COLO829 (cell line): ENCODE measurements at places on chromosomes 6 and 20.

GRCh38 chr6:112296122-112296521 lies 41.8 kb upstream of the LAMA4 start:
- peak; percentile 48 for DNase-seq

DNA sequence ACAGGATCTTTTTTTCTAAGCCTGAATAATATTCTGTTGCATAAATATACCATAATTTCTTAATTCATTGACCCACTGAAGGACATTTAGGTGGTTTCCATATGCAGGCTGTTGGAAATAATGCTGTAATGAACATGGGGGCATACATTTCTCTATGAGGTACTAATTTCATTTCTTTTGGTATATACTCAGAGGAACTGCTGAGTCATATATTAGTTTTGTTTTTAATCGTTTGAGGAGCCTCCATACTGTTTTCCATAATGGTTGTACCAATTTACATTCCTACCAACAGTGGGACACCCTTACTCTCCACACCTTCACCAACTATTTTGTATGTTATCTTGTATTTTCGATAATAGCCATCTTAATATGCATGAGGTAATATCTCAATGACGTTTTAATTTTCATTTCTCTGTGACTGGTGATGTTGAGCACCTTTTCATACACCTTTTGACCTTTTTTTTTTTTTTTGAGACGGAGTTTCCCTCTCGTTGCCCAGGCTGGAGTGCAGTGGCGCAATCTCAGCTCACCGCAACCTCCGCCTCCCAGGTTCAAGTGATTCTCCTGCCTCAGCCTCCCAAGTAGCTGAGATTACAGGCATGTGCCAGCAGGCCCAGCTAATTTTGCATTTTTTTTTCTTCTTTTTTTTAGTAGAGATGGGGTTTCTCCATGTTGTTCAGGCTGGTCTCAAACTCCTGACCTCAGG lies 187.4 kb downstream of the RNGTT start:
- DNase-seq, result no peak

- DNase-seq, result no peak
Measured at GRCh38 chr20:12673352-12673751, 335.4 kb upstream of the SPTLC3 start.

DNA sequence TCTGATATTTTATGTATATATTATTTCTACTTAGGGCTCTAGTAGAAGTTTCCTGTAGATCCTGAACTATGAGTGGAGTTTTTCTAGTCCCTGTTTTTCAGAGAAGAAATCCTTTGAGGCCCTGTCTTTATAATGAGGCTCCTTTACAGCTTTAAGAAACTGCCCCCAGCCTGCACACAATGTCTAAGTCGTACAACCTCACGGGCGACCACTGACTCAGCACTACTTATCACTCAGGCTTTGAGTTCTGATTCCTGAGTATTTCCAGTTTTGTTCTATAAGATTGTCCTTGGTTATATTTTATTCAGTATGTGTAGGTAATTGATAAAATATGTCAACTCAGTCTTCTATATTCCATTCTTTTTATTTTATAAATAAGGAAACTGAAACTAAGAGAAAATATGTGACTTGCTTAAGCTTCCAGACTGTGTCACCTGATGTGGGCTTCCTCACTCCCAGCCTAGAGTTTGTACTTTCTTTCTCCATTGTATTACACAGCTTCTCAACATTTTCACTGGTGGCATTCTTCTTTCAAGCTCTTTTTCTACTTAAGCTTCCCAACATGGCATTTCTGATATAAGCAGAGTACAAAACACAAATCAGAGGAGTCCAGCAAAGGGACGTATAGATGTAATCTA lies 167.0 kb downstream of the TBX18 start:
- no peak for DNase-seq

- no peak for DNase-seq
Measured at GRCh38 chr6:30200551-30201281, 12.5 kb downstream of the TRIM26 start.

- no peak for DNase-seq
Measured at GRCh38 chr20:44297721-44298120, 13.3 kb downstream of the FITM2 start.

GRCh38 chr6:154060076-154060475 lies 21.0 kb downstream of the OPRM1 start:
- no peak for DNase-seq

DNA sequence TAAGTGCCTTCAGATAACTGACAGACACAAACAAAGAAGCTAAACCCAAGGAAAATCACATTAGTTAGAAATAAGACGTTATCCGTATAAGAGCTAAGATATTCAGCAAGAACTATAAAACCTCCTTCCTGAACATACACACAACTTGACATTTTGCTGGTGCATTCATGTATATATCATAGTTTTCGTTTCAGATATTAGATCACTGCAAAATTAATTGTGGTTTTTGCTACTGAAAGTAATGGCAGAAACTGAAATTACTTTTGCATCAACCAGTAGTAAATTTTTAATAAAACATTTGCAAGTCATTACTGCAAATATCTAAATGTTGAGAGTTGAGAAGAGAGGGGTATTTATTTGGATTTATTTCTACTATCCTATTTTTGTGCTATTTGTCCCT lies 26.1 kb upstream of the KCNQ5 start:
- no peak for DNase-seq

DNA sequence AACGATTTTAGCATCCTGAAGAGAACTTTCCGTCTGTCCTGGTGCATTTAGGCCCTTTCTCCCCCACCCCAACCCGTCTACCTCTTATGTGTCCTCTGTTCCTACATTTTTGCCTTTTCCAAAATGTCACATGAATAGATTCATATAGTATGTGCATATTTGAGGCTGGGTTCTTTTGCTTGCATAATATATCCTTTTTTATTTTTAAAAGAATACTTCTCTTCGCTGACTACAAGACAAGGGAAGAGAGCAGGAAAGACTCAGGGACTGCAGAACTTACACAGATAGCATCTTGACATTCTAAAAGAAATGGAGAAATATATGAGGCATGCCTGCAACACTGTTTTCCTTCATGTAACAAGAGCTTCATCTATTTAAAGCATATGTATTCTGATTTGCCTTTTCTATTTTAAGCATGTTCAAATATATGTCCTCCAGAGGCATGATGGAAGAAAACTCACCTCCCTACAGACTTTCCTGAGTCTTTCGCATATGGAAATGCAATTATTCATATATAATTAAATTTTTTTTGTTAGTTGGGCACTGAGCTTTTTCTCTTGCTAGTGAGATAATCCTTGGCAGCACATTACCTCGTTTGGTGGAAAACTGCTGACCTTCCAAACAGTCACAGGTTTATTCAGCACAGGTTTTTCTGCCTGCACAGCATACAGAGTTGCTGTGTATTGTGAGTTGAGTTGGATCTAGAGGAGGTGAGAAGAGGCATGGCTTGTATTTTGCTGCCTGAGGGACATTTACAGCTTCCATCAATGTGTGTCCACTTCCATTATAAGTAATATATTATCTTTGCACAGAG lies 170.0 kb downstream of the AKAP7 start:
- no peak for DNase-seq

DNA sequence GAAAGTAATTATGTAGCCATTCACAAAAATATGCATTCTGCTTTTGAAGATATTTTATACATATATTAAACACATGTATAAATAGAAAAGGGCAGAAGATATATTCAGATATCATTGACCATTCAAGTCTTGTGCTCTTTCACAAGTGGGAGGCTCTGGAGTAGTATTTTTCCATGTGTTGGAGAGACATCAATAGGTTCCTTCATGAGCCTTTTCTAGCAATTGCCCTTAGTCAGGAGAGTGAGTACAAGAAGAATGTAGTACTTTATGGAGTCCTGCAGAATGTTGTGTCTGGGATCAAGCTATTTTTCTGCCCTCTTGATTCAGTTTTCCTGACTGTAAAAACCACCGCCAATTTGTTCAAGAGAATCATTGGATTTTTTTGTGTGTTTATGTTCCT lies 117.9 kb downstream of the LRRC1 start:
- peak; percentile 82 for DNase-seq

DNA sequence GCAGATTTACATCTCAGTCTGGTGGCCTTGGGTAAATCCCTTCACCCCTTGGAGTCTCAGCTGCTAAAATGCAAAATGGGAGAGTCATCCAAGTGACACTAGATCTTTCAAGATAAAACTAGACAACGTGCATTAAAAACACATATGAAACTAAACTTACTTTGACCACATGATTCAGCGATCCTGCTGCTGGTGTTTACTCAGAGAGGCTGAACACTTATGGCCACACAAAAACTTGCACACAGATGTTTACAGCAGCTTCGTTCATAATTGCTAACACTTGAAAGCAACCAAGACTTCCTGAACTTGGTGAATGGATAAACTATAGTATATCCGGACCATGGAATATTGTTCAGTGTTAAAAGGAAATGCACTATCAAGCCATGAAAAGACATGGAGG lies 55.3 kb upstream of the GPR6 start:
- DNase-seq, result no peak

DNA sequence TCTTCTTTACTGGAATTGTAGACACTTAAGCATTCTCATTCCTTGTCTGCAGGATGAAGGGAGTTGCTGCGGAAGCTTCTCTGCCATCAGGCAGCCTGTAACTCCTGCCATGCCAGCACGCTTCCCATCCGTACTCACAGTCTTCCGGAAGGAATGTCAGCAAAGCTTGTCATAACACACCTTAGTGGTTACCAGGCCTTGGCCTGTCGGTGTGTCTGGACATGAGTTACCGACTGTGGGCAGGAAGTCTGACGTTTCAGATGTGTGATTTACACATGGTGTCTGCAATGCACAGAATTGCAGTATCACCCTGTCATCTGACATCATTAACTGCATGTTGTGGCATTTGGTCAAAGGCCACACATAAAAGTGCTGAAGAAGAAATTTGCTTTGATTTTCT lies 102.2 kb downstream of the SLC24A3 start:
- DNase-seq, result no peak

DNA sequence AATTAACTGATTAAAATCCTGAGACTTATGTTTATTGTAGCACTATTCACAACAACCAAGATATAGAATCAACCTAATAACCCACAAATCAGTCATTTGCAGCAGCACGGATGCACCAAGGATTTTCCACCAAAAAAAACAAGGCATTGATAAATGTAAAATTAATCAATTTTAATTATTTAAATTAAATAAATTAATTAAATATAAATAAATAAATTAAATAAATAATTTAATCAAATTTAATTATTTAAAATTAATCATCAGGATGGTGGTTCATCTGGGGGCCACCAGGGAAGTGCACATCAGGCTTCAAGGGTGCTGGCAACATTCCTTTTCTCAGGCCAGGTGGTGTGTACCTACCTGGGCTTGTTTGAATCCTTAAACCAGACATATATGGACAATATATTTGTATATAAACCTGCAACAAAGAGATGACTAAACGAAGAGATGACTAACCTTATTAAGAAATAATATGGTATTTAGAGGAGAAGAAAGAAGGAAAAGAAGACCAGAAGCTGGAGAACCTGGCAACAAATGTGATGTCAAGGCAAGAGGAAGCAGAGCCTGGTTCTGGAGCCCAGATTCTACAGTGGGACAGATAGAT lies 89.2 kb downstream of the CD164 start:
- no peak for DNase-seq

DNA sequence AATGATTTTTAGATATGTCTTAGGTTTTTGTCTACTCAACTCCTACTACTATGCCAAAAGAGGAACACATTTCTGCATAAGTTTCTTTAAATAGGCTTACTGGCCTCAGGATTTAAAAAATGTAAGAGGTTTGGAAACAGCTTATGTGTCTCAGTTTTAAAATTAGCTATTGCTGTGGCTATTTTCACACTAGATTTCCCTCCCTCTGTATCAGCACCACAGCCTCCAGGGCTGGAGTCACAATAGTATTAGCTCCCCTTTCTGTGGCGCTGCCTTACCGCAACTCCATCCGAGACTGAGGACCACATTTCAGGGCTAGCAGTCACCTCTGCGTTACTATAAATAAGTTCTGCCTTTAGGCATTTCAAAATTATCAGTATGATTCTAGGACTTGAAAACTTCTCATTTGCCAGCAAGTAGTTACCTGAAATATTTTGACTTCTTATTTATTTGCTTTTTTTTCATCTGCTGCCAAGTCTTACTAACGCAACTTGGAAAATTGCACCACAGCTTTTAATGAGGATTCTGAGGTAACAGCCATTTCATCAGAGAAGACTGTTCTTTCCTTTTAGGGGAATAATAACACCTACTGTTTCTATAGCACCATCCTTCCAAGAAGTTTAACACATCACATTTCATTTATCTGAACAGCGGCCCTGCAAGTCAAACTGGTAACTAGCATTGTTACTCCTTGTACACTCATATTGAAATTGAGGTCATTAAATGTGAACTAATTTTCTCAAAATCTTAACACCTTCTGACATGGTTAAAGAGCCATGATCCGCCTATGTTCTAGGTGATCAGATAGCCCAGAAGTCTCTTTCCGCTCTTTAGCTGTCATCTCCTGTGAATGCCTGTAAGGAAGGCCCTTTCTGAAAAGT lies 105.9 kb downstream of the GJA10 start:
- no peak for DNase-seq

DNA sequence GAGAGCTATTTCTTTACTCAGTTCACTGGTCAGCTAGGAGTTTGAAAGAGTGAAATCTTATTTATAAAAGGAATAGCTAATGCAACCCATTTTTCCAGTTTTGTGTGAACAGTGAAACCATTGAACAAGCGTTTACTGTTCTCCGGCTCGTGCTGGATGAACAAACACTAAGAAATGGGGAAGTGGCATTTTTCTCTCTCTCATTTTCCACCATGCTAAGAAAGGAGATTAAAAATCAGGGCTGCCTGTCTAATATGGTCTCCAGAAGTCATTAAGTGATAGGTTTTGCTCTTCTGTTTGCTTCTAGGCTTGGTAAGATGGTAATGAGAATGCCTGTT lies 774 bp upstream of the SFT2D1 start:
- no peak for DNase-seq

- DNase-seq, result no peak
Measured at GRCh38 chr20:45456632-45457031, 12.9 kb upstream of the WFDC2 start.

GRCh38 chr6:131972741-131973140 lies 21.6 kb upstream of the CCN2 start:
- DNase-seq, result no peak

DNA sequence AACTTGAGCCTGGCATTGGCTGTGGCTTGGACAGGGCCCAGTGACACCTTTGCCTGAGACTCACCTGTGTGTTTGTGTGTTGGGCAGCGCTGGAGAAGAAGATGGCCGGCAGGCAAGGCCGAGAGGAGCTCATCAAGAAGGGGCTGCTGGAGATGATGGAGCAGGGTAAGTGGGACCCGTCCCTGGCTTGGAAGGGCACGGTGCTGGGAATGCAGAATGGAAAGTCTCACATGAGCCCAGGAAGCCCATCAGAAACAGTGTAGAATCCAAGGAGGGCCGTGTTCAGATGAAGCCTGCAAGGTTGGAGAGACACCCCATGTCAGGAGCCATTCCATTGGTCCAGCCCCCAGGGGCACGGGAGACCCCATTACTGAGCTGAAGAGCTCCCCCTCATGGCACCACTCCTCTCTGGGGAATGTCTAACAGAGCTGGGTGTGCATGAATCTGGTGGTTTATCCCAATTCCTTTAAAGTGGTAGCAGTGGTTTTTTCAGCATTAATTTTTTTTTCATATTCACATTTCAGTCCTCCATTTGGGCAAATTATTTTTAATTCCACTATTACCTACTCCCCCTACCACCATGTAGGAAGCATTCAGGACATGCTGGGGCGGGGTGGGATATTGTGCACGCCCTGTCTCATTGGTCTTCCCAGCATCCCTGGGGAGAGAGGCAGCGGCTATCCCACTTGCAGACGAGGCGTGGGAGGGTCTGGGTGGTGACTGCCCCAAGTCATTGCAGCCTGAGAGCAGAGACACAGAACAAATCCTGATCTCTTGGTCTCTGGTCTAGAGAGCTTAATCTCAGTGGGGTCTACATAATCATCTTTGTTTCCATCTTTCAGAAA lies 143.6 kb downstream of the PHACTR3 start:
- no peak for DNase-seq

GRCh38 chr6:13252790-13253189 lies 75.5 kb downstream of the TBC1D7 start:
- no peak for DNase-seq
